ENCODE measurements at places on chromosomes 7 and 10. TPM values are rescaled to one million over a fixed set of nuclear protein-coding genes. Genes with fewer than 3 reads are reported as not detected.

DNA sequence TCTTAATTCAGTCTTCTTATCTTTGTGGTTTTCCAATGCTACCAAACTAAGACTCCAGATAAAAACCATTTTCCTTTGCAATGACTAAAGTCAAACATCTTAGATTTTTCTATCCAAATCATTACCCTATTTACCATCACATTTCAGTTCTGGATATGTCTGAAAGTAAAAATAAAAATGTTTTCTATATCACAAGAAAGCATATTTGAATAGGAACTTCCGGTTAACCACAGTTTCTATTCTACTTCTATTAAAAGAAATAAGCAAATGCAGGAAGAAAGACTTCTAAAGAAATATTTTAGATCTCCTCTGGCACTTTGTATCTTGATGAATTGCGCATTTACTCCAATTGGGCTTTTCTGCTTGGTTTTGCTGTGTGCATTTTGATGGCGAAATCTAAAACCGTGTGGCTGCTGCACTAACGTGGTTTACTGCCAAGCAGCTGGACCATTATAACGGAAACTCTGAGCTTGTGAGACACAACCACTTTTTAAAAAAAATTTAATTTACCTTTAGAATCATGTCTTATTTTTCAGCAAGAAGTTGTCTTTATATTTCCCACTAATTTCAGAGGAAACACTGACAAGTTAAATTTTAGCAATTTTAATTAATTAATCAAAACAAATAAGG is 146.1 kb downstream of the VPS50 start:
- DNase-seq = no peak

DNA sequence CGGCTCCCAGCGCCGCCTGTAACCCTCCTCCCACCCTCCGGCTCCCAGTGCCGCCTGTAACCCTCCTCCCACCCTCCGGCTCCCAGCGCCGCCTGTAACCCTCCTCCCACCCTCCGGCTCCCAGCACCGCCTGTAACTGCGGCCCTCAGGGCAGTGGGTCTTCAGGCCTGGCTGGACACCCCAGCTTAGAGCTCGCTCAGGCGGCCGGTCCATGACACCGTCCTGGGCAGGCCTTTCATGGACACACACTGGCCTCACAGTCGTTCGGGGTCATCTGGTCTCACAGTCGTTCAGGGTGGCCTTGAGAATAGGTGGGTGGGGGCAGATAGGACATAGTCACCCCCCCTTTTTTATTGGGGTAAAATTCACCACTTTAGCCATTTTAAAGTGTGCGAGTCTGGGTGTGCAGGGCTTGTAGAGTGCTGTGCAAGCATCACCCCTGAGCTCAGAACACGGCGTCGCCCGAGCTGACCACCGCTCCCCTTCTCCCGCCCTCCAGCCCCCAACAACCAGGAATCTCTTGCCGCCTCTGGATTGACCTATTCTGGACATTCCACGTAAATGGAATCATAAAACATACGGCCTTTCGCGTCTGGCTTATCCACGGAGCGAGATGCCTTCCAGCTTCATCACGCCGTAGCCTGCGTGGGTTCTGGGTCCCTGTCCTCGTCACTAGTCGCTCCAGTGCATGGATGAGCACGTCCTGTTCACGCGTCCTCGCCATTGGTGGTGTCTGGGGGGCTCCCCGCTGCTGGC is 41.1 kb upstream of the CFAP46 start:
- DNase-seq = no peak

- no peak for DNase-seq
Measured at GRCh38 chr10:114754445-114755320, 66.9 kb upstream of the FHIP2A start.

DNA sequence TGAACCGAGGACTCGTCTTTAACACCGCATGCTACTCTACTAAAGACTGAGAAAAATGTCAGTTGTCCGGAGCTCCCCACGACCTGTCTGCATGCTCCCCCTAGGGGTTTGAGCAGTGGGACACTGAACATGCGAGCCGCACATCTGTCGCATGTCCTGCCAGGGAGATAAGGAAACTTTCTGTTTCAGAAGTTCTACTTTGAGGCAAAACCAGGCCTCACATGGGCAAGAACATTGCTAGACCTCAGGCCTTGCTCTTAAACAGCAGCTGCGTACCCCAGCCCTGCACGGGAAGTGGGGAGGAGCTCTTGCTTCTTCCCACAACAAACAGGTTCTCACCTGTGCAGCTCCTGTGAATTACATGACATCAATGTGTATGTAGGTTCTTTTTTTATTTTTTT is 30.3 kb upstream of the HERPUD2 start:
- no peak for DNase-seq

DNA sequence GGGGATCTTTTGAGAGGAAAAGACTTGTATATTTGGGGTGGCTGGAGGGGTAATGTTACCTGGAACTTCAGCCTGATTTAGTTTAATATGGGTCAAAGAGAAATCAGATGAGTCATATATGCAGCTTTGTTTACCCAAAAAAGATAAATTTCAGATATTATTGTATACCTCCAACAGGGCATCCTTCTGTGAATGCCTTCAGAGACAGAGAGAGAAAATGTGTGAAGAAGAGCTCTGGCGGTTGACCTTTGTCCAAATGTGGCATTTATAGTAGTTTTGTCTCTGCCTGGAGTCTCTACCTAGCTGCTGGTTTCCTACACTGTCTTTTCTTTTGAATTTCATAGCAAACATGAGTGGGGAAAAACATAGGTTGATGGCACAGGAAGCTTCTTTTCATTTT is 21.6 kb downstream of the LRMDA start:
- DNase-seq = no peak

DNA sequence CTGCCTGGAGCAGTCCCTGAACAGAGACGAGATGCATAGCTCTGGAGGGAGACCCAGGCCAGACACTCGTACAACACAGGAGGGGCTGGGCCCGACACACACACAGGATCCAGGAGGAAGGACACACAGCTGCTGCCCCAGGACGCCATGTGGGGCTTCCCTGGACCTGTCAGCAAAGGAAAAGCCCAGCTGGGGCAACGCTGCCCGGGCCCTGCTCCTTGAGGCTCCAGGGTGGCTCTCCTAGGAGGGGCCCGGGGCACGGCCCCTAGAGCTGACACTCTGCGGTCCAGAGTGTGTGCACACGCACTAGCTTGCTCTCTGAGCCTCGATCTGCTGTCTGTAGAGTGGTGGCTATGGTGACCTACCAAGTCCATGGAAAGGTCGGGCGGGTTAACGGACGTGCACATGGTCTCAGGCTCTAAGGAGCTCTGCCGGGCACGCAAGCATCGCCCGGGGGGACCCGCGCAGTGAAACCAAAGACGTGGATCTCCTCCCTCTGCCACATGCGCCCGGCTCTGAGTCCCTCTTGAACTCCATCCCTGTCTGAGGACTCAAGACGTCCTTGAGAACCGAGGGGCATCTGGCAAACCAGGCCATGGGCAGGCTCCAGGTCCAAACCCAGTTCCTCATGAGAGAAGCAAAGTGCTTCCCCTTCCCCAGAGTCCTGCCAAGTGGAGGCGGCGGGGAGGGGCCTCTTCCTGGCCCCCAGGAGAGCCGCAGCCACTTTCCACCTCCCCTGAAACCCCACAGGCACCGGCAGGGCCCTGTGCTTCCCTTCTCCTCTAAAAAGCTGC is 279.0 kb downstream of the ELFN1 start:
- DNase-seq = no peak

DNA sequence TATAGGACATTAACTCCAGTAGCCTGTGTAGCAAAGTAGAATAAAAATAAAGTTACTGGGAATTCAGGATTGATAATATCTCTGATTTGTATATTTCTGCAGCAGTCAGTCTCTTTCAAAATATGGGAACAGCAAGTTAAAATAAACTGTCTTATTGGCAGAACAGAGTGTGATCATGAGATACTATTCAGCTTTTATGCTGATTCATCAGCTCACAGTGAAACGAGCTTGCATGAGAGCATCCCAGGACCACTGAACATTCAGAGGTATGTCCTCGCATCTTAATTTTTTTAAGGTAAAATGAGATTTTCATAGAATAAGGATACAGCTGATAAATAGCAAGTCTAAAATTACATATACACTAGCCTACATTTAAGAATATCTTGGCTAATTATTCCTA is 282.5 kb upstream of the MYO3A start:
- DNase-seq = no peak

DNA sequence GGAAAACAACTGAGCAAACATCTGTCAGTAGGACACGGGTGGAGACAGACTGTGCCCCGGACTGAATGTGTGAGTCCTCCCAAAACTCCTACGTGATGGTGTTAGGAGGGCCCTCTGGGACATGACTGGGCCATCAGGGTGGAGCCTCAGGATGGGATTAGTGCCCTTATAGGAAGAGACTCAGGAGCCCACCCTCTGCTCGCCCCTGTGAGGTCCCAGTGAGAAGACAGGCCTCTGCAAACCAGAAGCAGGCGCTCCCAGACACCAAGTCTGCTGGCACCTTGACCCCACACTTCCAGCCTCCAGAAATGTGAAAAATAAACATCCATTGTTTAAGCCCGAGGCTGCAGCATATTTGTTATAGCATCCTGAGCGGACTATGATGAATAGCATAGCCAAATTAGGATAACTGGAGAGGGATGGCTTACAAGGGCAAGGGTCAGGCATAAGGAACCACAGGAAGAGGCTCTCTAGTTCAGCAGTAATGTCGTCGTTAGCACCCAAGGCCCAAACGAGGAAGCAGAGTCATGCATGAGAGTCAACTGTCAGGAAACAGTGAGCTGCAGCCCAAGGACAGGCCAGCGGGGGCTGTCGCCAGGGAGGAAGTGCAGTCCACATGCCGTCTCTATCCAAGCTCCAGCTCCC is 50.6 kb downstream of the PTPRN2 start:
- DNase-seq = no peak

DNA sequence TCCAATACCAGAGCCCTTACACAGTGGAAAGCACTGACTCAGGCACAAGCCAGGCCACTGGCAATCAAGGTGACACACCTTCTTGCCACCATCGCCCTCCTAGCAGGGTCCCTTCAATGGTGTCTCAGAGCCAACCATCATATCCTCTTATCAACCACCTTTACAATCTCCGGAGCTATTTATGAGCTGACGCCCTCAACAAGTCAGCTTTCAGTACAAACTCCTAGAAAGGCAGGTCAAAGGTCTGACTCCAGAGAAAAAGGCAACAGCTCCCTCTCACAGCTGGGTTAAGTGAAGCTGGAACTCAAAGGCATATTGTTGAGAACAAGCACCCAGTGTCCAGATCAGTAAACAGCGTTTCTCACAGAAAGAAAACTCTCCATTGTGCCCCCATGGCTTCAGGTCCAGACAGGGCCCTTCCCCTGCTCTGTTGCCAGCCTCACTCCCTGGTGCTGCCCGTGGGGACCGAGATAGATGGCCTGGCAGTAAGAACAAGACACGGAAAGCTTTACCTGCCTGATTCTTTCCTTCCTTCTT is 2.4 kb downstream of the ZNF3 start:
- no peak for DNase-seq

DNA sequence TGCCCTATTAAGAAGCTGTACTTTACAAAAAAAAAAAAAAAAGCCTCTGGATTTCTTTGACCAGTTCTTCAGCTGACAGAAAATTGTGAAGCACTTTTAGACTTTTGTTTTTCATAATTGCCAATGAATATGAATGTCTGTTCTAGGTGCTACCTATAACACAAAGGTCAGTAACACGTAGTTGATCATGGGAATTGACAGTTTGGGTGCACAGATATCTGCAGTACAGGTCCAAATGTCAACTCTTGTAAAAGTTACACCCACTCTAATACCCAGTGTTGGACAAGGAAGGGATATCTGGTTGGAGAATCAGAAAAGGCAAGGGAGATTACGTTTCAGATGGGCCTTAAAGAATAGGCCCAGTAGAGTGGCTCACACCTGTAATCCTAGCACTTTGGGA is 1.8 kb downstream of the REEP3 start:
- DNase-seq = no peak

- no peak for DNase-seq
Measured at GRCh38 chr10:33509231-33509831, 174.9 kb upstream of the NRP1 start.

DNA sequence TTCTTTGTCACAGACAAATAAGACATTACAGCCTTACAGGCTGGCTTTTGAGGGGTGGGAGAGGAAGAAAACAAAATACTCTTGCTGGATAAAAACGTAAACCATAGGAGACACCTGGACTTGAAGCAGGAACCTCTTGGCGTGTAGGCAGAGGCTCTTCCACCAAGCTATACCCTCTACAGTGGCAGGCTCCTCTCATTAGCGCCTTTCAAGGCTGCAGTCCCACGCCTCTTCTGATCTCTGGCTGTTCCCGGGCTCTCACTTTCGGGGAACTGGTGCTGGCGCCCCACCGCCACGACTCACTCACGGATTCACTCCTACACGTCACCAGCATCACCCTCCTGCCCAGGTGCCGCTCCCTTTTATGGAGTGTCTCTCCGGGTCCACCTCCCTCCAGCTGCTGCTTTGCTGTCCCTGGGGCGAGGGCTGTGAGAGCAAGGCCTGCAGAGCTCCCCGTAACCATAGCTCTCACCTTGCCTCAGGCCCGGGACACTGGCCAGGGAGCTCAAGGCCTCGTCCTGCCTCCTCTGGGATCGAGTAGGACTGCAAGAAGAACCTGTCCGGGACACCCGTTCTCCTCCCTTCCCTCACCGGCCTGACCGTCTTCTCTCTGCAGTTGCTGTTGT is 62.6 kb downstream of the ZNF777 start:
- DNase-seq = no peak

DNA sequence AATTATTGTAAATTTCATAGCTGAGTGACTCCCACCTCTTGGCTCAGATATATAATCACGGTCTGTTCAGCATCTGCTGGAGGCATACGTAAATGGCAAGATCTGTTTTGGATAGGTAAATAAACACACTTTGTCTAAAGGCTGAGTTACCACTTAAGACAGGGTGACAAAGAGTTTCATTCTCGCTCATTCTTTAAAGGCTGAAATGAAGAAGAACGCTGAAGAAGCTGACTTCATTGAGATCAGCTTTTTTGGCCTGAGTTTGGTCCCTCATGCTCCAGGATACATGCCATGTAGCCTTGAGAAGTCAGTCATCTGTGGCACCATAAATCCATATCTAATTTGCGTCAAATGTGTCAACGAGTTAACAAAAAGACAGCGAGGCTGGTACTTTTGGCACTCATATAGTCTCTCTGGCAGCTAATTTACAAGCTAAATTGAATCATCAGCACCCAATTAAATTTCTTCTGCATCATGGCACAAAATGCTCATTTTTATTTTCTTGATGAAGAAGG is 309.9 kb downstream of the GPAM start:
- no peak for DNase-seq

GRCh38 chr7:150968734-150969372 is 9.3 kb downstream of the KCNH2 start:
- DNase-seq = no peak

Gene NRCAM
- total RNA-seq = 4.3 TPM

Gene NPFFR1
- total RNA-seq = 0.06 TPM

Gene RAB19
- total RNA-seq = 9.8 TPM

Gene FAM170B
- total RNA-seq = not detected

Measured in H1 (cell line).